ENCODE measurements at places on chromosomes 4 and X.

GRCh38 chr4:108838451-108838850 lies 75.6 kb upstream of the ETNPPL start:
- DNase-seq = no peak

- no peak for DNase-seq
Measured at GRCh38 chr4:75736862-75737261, 12.5 kb downstream of the USO1 start.

GRCh38 chrX:10079231-10079630 lies 77.5 kb upstream of the CLCN4 start:
- DNase-seq = no peak

DNA sequence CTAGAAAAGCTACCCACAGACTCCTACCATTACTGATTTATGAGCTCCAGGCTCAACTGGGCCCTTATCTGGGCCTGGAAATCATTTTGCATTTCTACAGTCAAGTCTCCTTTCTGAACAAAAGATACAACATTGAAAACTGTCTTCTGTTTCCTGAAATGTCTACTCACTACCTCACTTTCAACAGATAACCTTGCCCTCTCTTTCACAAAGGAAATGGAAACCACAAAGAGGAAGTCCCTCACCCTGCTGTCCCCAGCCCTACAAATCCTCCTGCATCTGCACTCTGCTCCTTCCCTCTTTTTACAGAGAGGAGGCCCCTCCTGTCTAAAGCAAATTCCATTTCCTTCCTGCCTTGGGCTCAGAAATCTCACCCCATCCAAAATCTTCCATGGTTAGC lies 24.8 kb upstream of the CYBB start:
- no peak for DNase-seq

GRCh38 chr4:172982151-172982590 lies 186.4 kb upstream of the GALNT7 start:
- DNase-seq = no peak

DNA sequence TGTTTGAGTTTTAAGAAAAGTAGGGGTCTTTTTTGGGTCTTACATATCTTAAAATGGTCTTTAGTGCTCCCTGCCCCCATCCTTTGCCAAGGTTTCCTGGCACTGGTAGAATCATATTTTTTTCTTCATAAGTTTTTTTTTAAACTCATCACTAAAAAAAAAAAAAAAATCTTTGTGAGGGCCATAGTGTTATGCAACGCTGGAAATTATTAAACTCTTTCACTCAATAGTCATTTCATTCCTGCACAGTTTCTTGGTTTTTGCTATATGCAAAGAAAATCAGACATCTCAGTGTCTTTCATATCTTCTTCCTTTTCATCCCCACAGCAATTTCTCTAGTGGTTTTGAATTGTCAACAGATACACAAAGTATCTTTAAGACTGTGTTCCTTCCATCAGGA lies 95.6 kb downstream of the TMA16 start:
- DNase-seq = no peak

GRCh38 chr4:168558599-168558998 lies 61.7 kb downstream of the PALLD start:
- DNase-seq = no peak

GRCh38 chr4:73376976-73377375 lies 27.1 kb upstream of the ALB start:
- DNase-seq = no peak

DNA sequence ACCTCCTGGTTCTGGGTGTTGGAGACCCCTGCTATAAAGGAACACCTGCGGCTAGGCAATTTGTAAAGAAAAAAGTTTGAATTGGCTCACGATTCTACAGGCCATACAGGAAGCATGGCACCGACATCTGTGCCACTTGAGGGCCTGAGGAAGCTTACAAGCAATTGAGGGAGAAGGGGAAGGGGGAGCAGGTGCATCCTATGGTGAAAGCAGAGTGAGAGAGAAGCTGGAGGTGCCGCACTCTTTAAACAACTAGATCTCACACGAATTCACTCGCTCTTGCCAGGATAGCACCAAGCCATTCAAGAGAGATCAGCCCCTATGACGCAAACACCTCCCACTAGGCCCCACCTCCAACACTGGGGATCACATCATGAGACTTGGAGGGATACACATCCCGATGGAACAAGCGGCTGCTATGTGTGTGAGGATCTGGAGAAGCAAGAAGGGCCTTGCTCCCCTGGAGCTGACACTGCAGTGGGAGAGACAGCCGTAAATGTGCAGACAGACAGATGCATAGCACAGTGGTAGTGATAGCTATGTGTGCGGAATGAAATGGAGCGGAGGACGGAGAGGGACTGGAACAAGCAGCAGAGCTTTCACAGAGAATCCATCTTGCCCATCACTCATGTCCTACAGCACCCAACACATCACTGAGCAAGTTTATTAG lies 60.7 kb upstream of the HELT start:
- no peak for DNase-seq

GRCh38 chr4:150237110-150237872 lies 159.0 kb downstream of the DCLK2 start:
- no peak for DNase-seq

DNA sequence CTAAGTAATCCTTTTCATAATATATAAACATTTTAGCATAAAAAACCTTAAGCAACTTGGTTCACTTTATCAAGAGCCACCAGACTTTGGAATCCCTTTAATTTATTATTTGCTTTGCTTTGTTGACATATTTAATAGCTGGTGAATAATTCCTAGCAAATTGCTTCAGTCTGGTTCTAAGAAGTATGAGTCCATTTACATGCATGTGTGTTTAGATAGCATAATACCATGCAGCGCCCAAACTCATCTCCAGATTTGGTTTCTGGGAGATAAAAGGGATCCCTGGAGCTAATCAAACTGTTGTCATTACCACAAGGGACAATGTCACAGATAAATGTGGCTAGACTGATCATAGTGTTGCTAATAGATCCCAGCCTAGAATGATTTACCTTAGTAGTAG lies 111.8 kb downstream of the TMEM144 start:
- no peak for DNase-seq

GRCh38 chr4:42377497-42377896 lies 19.8 kb upstream of the SHISA3 start:
- DNase-seq = no peak

DNA sequence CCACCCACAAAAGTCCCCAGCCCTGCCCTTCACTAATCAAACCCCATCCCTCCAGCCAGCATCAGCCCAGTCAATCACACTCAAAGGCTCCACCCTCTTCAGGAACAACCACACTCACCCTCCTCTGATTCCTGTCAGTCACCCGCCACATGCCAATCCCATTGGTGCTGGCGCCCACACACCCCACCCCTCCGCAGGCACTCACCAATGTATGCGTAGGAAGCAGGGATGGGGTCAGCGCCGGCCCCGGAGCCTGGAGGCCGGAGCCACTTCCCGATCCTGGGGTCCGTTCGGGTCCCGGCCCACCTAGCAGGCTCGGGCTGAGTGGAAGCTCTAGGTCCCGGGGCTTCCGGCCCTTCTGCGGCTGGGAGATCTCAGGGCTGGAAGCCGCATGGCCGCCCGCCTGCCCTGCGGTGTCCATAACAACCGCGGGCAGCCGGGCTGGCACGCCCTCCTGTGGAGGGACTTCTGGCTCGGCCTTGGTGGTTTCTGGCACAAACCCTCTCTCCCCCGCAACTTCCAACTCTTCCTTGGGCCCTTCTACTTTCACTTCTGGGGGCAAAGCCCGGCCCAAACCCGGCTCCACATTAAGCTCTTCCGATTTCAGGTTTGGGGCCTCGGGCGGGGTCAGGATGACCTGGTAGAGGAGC lies 7.9 kb upstream of the CFP start:
- no peak for DNase-seq

DNA sequence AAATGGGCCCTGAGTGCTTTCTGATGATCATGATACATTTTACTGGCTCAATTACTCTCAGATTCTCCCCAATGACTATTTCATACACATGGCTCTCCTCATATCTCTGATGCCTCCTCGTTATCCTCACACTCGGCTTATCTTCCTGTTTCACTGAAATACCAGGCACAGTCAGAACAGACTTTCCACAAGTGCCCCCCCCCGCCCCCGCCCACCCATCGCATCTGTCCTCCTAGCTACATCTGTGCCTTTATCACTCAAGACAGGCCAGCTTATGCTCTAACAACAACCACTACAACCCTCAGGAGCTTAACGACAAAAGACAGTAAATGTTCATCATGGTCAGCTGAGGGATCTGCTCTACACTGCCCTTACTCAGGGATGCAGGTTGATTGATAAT lies 610.6 kb upstream of the DIPK2B start:
- no peak for DNase-seq

GRCh38 chr4:45795135-45795534 lies 328.7 kb downstream of the GABRG1 start:
- DNase-seq = no peak

- DNase-seq = peak; percentile 92
Measured at GRCh38 chrX:53088136-53088974, 5.6 kb upstream of the KANTR start.

GRCh38 chrX:124342174-124342867 lies 4.0 kb upstream of the SH2D1A start:
- DNase-seq = no peak

All from NCI-H1092 (cell line).